ENCODE measurements at places on chromosomes 3 and 15. TPM values are rescaled to one million over a fixed set of nuclear protein-coding genes. Genes with fewer than 3 reads are reported as not detected.

DNA sequence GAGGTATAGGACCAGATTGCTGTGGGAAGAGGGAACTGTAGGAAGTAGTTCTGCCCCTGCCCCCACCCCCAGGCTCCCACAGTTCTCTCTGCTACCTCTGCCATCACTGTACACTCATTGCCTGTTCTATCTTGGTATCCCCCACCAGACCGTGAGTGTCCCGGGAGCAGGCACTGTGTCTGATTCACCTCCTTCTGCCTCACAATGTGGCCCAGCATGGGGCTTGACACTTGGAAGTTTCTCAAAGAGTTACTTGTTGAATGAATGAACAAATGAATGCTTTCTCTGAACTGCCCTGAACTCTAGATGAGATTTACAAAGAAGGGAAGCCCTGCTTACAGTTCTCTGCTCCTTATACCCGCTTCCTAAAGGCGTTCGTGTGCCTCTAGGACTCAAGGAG is 27.1 kb upstream of the PIK3CB start:
- H3K27ac ChIP-seq: no peak overlapping the region
- no peak overlapping the region for H3K4me3 ChIP-seq
- no peaks in the 10 kb centered on the region for H3K36me3 ChIP-seq
- no peaks in the 10 kb centered on the region for H3K4me1 ChIP-seq
- no peak for DNase-seq

DNA sequence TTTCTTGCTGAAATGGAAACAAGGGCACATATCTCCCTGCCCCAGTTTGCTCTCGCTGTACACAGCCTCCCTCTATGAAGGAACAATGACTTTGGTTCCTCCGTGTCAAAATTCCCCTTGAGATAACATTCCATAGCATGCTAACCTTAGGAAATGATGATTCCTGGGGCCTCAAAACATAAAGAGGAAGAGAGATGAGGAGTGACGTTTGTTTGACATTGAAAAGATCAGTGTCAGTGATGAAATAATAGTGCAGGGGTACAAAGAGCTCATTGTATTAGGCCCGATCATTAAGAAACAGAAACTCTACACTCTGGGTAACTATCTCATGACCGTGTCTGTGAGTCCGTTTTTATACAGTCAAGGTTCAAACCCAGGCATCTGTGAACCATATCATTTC is 55.2 kb downstream of the ARNT2 start:
- no peak for DNase-seq
- no peaks in the 10 kb centered on the region for H3K4me1 ChIP-seq
- H3K36me3 ChIP-seq: no peaks in the 10 kb centered on the region
- peaks cover 9% of the 10 kb centered on the region for H3K27me3 ChIP-seq
- H3K4me3 ChIP-seq: no peak overlapping the region

GRCh38 chr15:58046467-58046866 is 19.0 kb downstream of the ALDH1A2 start:
- peaks cover 51% of the 10 kb centered on the region for H3K27me3 ChIP-seq
- H3K36me3 ChIP-seq: no peaks in the 10 kb centered on the region
- no peak overlapping the region for H3K4me3 ChIP-seq
- H3K27ac ChIP-seq: no peak overlapping the region

DNA sequence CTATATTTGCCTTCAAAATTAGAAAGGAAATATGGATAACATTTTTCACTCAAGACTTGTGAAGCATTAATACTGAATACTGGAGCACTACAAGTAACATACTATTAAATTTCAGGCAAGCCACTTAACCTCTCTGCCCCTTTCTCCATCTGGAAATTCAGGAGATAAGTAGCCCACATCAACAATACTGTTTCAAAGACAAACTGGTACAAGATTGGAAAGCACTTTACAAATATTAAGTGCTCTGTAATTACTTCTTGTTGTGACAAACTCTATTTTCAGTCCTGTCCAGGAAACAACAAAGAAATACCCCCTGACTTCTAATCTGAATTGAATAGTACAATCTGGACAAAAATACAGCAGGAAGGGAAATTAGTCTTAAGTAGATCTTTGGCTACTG is 49.3 kb downstream of the TMEM212 start:
- no peak overlapping the region for H3K27ac ChIP-seq
- DNase-seq: no peak
- H3K27me3 ChIP-seq: peaks cover 4% of the 10 kb centered on the region
- no peak overlapping the region for H3K4me3 ChIP-seq

DNA sequence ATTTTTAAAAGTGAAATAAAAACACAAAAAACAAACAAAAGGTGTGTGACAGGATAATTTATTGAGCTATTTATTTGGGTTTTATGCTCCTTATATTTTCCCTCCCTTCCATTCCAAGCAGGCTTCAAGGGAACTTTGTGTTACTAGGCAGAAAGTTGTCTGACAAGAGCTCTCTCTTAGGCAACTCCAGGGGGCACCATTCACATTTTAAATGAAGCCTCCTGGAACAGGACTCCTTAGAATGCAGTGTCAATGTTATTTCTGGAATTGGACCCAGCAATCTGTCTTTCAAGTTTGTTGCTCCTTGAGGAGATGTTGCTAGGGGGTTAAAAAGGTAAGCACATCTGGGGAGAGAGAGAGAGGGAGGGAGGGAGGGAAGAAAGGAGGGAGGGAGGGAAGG is 5.4 kb upstream of the RFX7 start:
- no peaks in the 10 kb centered on the region for H3K36me3 ChIP-seq
- H3K27ac ChIP-seq: no peak overlapping the region

- no peak for DNase-seq
- no peaks in the 10 kb centered on the region for H3K27me3 ChIP-seq
- no peak overlapping the region for H3K27ac ChIP-seq
- no peak overlapping the region for H3K4me3 ChIP-seq
- no peaks in the 10 kb centered on the region for H3K36me3 ChIP-seq
These were observed 14.5 kb downstream of the CSRNP1 start for GRCh38 chr3:39138804-39139415.

DNA sequence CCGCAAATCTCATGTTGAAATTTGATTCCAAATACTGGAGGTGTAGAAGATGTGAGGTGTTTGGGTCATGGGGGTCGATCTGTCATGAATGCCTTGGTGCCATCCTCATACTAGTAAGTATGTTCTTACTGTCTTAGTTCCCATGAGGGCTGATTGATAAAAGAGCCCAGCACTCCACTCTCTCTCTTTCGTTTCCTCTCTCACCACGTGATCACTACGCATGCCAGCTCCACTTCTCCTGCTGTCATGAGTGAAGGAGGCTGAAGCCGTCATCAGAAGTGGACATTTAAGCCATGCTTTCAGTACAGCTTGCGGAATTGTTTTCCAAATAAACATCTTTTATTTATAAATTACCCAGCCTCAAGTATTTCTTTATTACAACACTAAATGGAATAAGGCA is 6.1 kb downstream of the OR5H15 start:
- no peaks in the 10 kb centered on the region for H3K27me3 ChIP-seq
- no peaks in the 10 kb centered on the region for H3K36me3 ChIP-seq
- no peak overlapping the region for H3K27ac ChIP-seq
- H3K4me3 ChIP-seq: no peak overlapping the region
- H3K4me1 ChIP-seq: no peaks in the 10 kb centered on the region

DNA sequence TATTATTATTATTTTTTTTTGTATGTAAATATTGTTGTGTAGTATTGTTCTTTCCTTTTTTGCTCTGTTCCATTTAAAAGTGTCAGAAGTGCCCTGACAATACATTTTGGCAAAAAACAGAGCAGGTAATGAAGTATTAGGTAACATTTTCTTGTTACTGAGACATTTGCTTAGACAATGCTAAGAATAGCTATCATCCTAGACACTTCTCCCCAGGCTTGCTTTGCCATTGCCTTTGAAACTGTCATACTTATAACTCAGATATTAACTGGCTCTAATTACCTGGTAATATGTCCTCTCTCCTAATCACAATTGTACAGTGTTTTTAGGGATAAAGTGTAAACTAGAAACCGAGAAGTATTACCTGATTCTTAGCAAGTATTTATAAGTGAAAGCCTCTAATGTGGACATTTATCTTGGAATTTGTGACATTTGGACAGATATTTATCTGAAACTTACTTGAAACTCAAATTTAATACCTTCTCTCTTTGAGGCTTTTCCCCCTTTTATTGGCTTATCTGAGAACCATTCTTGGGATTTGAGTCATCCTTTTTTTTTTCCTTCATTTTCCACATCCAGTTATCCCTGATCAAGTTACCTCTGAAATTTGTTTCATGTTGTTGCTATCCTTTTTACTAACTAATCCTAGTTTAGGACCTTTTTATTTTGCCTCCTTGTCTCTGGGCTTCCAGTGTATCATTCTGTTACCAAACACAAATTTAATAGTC is 13.1 kb downstream of the ARIH1 start:
- peaks cover 46% of the 10 kb centered on the region for H3K4me1 ChIP-seq
- H3K27me3 ChIP-seq: no peaks in the 10 kb centered on the region
- no peak overlapping the region for H3K4me3 ChIP-seq

- peak overlapping the region; percentile 73 for H3K4me3 ChIP-seq
- peaks cover 53% of the 10 kb centered on the region for H3K27me3 ChIP-seq
- DNase-seq: no peak
- peaks cover 7% of the 10 kb centered on the region for H3K4me1 ChIP-seq
- no peaks in the 10 kb centered on the region for H3K36me3 ChIP-seq
These were observed 276.2 kb upstream of the LRRFIP2 start for GRCh38 chr3:37450561-37450960.

GRCh38 chr3:141878817-141879216 is 2.4 kb downstream of the ATP1B3 start:
- H3K4me3 ChIP-seq: no peak overlapping the region
- H3K4me1 ChIP-seq: peaks cover 34% of the 10 kb centered on the region
- H3K36me3 ChIP-seq: peaks cover 7% of the 10 kb centered on the region
- no peaks in the 10 kb centered on the region for H3K27me3 ChIP-seq

CSTA gene
- 0.66 TPM for polyA plus RNA-seq

CX3CR1 gene
- polyA plus RNA-seq: 0.14 TPM

RBPMS2 gene
- not detected for polyA plus RNA-seq

IMPG2 gene
- polyA plus RNA-seq: not detected

Measured in naive B cell (primary cell).